ENCODE measurements at places on chromosomes 4 and X.

DNA sequence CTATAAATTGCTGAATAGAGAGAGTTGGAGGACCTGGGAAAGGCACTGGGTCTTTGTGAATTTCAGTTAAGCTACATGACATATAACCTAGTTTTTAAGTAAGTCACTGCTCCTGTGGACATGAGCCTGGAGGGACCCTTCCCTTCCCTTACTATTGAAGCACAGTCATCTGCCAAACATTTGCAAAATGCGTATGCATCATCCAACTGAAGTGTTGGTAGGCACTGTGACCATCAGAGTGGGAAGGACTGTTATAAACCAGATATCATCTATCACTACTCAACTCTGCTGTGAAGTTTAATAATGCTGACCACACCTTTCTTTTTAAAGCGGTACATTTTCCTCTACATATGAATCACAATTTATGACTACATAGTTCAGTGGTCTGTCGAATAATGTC, 5.2 kb downstream of the GABRA3 start:
- DNase-seq: no peak

GRCh38 chr4:99403380-99404184, 31.6 kb downstream of the ADH7 start:
- DNase-seq: no peak

- DNase-seq: no peak
Measured at GRCh38 chr4:186604124-186604807, 48.9 kb upstream of the MTNR1A start.

GRCh38 chr4:71188156-71188640, 150.6 kb upstream of the SLC4A4 start:
- no peak for DNase-seq

GRCh38 chr4:10879411-10880110, 195.0 kb upstream of the CLNK start:
- no peak for DNase-seq

GRCh38 chr4:1031956-1032795, 20.8 kb downstream of the FGFRL1 start:
- no peak for DNase-seq

DNA sequence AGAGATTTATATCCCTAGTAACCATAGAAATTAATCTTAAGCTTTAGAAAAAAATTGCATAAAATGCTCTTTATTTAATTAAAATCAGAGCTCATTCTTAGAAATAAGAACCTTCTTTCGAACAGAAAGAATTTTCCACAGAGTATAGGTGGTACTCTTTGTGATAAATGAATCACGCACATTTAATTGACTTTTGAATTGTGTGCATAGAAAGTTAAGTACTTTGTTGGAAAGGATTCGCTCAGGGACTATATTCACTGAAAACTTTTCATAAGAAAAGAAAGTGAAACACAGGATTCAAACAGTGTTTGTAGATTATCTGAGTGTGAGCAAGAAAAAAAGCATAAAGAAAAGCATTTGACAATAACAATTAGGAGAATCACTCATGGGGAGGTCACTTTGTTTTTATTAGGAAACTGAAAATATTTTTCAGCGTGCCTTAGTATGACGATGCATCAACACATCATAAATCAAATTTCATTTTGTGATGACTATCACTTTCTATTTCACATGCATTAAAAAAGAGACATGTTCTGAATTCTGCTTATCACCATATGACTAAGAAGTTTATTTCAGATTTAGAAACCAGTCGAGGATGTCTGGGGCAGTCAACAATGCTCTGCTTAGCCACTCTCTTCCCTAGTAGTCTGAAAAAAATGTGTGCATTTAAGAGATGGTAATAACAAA, 49.5 kb downstream of the STX18 start:
- no peak for DNase-seq

GRCh38 chr4:16192057-16192456, 34.2 kb downstream of the TAPT1 start:
- no peak for DNase-seq

DNA sequence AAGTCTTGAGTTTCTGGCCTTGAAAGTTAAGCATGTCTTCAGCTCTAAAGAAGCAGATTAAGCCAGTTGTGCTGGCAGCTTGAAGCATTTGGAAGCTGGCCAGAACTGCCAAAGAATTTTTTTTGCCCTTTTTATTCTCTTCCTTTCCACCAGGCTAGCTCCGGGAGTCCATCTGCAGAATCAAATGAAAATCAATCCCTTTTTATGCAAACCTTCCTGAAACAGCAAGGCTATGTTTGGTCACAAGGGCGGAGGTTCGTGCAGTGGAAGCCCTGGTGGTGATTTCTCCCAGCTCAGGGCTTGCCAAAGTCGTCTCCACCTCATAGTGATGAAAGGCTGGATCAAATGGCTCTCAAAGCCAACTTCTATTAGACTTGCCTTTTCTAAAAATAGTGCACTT, 21.6 kb upstream of the C4orf54 start:
- DNase-seq: no peak

DNA sequence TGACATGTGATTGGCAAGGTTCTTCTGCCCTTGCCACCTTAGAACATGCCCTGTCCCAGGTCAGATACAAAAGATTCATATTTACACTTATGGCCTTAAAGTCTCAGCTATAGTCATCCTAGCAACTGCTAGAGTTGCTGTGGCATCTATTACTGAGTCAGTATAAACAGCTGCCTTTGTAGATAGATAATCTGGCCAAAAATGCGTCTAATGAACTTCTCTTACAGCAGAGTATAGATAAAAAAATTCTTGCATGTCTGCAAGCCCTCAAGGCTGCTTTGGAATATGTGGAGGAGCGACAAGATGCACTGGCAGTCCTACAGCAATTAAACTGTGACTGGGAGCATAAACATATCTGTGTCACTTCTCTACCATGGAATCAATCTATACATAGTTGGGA, 1209.7 kb upstream of the PABPC4L start:
- DNase-seq: no peak

DNA sequence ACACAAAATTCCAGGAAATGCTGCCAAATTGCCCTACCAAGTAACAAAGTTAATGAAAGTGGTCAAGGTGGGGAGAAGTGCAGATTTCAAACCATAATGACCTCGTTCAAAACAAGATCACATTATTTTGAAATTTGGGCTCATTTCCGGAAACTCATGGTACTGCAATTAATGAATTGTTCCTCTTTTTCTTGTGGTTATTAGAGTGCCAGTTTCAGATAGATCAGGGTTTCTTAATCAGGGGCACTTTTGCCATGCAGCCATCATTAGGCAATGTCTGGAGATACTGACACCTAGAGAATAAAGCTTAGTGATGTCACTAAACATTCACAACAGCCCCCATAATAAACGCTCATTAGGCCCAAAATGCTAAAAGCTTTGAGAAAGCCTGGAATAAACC, 381.5 kb upstream of the GALNT7 start:
- no peak for DNase-seq

- DNase-seq: no peak
Measured at GRCh38 chrX:155997436-155997835, at the start of gene IL9R. IL9R (plus strand) TSS chrX:155997696; CDS start chrX:155997760, 64 bp downstream.

DNA sequence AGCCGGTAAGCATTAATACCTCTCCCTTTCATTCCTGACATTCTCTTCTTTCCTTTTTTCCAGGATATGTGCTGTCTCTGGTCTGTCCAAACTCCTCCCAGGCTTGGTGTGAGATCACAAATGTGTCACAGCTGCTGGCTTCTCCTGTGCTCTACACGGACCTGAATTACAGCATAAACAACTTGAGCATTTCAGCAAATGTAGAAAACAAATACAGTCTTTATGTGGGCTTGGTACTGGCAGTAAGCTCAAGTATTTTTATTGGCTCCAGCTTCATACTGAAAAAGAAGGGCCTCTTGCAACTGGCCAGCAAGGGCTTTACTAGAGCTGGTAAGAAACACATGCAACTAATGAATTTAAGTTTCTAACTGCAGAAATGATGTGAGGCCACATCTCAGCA, 8.4 kb downstream of the NIPAL1 start:
- no peak for DNase-seq

DNA sequence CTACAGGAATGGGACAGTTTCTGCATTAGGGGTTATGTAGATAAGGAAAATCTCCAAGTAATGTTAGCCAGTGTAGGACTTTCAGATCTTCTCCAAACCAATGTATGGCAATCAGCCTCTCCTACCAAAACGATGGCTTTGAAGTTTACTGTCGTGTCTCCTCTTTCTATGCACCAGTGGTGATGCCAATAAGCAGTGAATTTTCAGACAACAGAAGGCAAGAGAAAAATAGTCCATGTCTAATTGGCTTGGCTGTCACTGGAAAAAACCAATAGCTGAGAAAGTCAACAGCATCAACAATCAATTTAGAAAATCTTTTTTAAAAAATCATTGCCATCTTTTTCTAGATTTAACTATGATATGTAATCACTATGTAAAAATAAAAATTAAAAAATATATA, 35.0 kb downstream of the LIMCH1 start:
- no peak for DNase-seq

DNA sequence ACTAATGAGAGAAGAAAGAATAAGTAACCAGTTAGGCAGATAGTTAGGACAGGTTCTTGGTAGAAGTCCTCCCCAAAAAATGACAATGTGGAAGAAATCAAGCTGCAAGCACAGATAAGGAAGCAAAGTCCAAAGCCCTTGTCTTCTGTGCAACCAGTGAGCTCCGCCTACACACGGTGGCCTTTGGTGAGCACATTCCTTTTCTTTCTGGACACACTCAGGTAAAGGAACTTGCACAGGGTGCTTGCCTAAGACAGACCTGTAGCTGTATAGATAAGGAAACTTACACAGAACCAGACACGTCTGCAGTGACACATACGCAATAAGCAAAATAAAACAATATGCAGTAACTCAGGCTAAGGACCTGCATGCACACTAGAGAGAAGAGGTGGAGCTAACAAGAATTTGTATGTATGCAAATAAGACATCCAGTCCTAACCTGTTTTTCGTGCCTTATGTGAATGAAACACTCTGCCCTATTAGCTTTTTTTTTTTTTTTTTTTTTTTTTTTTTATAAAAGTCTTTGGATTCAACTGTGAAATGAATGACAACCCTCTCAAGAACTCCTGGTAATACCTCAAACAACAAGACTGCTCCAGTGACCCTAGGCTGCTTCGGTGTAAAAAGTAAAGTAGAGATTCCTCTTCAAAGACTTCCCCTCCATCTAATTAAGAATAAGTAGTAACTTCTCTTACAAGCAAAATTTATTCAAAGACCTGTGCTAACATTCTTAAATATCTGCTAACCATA, 48.8 kb downstream of the UGT2B10 start:
- DNase-seq: no peak

- no peak for DNase-seq
Measured at GRCh38 chr4:118760493-118760892, 75.3 kb downstream of the METTL14 start.

DNA sequence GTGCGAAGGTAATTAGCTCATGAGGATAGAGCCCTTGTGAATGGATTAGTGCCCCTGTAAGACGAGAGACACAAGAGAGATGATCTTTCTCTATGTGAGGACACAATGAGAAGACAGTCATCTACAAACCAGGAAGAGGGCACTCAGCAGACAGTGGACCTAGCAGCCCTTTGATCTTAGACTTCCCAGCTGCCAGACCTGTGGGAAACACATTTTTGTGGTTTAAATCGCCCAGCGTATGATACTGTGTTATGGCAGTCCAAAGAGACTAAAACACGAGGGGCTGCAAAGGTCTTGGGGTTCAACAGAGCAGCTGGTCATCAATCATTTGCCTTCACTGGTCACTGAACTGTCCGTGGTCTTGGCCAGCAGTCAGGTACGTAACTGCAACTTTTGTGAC, 9.2 kb upstream of the SYNPO2 start:
- DNase-seq: no peak

GRCh38 chr4:153571006-153571545, 104.9 kb downstream of the TMEM131L start:
- DNase-seq: no peak

- no peak for DNase-seq
Measured at GRCh38 chr4:164251257-164251656, 502.7 kb upstream of the SMIM31 start.

- no peak for DNase-seq
Measured at GRCh38 chrX:133215747-133216146, 2.4 kb downstream of the TFDP3 start.

DNA sequence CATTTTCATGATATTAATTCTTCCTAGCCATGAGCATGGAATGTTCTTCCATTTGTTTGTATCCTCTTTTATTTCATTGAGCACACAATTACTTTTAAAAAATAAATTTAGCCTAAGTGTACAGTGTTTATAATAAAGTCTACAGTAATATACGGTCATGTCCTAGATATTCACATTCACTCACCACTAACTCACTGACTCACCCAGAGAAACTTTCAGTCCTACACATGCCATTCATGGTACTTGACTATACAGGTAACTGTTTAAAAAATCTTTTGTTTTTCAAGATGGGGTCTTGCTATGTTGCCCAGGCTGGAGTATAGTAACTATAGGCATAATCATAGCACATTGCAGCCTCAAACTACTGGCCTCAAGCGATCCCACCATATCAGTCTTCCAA, 348.1 kb downstream of the RAPGEF2 start:
- no peak for DNase-seq

DNA sequence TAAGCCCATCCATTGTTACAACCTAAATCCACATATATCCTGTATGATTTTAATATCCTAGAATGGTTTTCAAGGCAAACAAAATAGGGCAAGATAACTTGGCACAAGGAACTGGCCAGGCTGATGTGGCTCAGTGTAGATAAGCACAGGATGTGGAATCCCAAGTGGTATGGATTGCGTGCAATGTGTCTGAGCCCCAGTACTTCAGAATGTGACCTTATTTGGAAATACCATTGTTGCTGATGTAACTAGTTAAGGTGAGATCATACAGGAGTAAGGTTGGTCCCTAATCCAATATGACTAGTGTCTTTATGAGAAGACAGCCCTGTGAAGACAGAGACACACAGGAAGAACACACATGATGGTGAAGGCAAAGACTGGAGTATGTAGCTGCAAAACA, 72.4 kb downstream of the IL21 start:
- no peak for DNase-seq

GRCh38 chrX:109299091-109299490, 182.8 kb downstream of the GUCY2F start:
- no peak for DNase-seq

DNA sequence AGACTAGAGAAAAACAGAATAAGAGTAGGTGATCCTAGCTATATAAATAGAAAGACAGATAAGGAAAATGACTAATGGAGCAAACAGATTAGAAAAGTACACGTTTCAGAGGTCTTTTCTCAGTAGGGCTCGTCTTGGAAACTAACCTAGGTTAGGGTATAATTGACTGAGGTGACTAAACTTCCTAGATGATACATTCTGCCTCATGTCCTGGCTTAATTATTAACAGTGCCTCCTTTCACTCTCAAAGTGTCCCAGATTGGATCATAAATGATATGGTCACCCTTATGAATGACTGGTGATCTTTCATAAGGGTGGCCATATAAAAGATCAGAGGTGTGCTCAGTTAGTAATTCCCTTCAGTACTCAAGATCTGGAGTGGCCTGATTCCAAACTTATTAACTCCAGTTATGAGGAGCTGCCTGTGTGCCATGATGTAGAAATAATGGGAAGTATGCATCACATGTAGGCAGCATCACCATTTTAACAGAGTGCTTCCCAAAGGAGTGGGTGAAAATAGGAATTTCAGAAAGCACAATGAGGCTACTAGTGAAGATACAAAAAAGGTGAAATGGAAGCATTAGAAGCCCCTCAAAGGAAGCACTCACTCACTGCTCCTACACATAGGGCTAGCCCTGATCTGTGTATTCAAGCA, 14.7 kb upstream of the GRIA3 start:
- DNase-seq: no peak

GRCh38 chr4:99763635-99764101, 53.0 kb upstream of the DAPP1 start:
- DNase-seq: no peak

GRCh38 chrX:49075347-49075746, 1.5 kb upstream of the PRAF2 start:
- no peak for DNase-seq
